Astrocyte (in vitro differentiated cells and primary cell): ENCODE measurements at places on chromosomes 2 and 18.

DNA sequence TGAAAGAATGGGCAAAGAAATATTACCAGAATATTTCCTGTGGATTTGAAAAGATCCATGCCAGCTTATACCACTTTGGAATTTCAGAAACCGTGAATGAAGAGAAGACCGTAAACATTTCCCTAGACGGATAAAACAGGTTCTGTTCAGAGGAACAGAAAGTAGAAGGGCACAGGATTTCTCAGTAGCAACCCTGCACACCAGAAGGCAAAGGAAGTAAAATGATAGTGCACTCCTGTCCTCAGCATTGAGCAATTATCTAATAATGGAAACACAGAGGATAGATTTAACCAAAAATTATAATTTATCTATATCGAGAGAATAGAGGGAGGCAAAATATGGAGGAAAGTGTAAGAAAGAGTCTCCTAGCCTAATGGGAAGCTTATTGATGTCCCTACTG lies 87.0 kb upstream of the ITGA6 start:
- no peak for DNase-seq

DNA sequence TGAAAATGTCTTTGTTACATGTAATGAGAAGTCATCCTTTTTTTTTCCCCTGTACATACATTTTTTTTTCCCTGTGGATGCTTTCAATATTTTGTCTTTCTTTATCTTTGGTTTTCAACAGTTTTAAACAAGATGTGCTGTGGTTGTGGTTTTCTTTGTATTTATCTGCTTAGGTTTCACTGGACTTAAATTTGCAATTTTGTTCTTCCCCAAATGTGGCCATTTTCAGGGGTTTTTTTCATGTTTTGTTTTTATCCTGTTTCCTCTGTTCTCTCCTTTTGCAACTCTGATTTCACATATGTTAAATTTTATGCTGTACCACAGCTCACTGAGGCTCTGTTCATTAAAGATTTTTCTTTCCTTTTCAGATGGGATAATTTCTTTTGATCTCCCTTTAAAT lies 41.7 kb downstream of the GALNT1 start:
- DNase-seq, result no peak

- DNase-seq, result peak; percentile 68
These were observed 11.3 kb downstream of the MEIS1 start for GRCh38 chr2:66445925-66446871.

DNA sequence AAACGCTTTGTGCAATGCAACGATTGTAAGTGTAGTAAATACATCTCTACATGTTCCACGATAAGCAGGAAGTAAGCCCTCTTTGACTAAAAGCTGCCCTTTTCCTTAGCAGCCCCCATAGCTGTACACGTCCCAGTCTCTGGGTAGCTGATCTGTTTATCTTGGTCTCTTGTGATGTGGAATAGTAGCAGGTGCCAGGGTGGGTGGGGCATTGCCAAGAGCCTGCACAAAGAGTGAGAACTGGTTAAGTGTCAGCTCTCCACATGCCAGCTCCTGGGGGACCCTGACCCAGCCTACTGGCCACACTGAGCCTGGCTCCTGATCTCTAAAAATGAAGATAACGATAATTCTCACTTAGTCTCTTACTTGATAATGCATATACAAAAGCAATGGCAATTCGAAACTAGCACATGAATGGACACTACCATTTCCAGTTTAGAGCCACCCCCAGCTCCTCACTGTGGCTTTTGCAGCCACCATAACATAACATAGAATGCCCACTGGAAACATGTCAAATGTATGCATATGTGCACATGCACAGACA lies 92.3 kb downstream of the MYT1L start:
- DNase-seq, result no peak

DNA sequence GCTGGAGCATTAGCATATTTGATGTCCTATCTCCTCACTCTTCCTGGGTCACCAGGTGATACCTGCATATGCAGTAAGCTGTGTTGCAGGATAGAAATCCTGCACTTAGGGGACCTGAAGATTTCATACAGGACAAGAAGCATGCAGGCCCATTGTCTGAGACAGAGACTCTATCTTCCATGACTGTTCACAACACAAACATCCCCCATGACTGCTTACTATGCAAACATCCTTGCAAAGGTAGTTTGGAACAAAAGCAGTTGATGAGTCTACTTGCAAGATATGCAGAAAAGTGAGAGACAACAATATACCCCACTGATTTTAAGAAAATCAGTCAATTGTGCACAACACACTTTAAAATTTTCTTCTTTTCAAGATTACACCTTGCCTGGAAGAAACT lies 108.6 kb upstream of the ZEB2 start:
- DNase-seq, result no peak

DNA sequence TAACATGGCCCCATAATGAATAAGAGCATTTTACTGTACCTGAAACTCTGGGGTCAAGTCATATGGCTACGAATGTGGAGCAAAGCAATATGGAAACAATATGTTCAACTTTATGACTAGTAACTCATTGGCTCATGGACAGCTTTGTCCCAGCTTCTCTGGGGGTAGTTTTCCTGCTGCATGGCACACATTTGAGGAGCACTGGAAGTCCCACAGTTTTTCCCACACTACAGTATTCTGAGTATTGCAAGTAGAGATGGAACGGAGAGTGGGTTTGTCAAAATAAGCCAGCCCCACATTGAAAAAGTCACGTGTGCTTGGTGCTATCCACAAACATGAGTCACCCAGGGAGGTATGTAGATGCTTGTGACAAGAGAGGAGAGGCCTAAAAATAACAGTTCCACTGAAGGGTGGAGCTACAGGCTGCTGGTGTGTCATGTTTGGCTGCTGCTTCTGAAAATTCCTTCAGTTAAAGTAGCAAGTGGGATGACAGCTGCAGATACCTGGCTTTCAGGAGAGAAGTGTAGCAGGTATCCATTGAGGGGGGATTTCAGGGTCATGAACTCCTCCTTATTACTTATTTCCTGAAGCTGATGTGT lies 48.2 kb upstream of the CTAGE1 start:
- peak; percentile 98 for DNase-seq

DNA sequence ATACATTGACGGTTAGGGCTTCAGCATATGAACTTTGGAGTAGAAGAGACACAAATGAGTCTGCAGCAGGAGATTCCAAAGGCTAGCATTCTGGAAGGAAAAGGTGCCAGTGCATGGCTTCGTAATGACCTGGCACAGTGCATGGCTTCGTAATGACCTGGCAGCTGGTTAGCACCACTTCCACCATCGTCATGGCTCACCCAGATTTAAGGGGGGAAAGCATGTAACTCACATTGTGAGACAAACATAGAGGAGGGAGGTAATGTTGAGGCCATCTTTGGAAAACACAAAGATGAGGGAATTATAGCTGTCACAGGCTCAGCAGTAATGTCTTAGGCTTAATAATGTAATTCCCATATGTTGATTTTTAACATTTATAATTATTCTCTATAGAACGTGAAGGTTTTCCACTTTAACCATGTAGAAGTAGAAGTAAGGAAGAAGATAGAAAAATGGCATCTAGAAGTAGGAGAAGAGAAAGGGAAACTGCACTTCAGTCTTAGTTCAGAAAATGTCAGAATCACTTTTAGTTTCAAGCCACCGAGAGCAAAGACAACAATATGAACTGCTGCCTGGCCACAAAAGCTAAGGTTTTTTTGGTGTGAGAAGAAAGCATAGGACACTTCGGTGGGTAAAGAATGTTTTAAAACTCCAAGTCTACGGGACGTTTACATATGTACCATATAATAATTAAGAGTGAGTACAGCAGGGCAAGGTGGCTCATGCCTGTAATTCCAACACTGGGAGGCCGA lies 6.8 kb upstream of the STK25 start:
- DNase-seq, result no peak

DNA sequence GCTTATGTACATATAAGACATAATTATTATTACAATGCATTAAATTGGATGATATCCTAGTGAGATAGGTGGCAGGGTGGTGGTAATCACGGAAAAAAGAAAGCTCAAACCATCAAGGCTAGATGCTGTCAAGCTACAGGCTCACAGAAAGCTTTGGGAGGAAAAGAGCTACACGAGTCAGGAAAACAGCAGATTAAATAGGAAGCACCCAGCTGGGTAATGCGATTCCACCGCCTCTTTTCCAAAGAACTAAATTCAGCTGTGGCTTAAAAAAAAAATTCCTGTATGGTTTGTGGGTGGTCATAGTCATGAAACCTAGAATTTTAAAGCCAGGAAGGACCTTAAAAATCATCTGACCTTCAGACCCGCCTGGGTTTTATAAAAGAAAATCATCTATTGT lies 23.7 kb upstream of the PTPN4 start:
- DNase-seq, result no peak
